ENCODE measurements at places on chromosomes 4 and X.

DNA sequence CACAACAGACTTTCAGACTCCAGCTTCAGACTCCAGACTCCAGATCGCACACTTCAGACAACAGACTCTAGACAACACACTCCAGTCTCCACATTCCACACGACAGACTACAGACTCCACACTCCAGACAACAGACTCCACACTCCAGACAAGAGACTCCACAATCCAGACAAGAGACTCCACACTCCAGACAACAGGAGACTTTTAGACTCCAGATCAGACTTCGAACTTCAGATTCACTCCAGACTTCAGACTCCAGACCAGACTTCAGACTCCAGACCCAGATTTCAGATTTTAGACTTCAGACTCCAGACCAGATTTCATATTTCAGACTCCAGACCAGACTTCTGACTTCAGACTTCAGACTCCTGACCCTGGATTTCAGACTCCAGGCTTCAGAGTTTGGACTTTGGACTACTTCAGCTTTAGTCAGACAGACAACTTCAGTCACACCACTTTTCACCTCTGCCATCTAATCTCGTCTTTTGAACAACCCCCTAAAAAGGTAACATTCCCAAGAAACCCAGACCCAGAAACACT lies 29.0 kb upstream of the TLR2 start:
- no peak for DNase-seq

- no peak for DNase-seq
Measured at GRCh38 chr4:146121757-146122156, 53.8 kb upstream of the LSM6 start.

DNA sequence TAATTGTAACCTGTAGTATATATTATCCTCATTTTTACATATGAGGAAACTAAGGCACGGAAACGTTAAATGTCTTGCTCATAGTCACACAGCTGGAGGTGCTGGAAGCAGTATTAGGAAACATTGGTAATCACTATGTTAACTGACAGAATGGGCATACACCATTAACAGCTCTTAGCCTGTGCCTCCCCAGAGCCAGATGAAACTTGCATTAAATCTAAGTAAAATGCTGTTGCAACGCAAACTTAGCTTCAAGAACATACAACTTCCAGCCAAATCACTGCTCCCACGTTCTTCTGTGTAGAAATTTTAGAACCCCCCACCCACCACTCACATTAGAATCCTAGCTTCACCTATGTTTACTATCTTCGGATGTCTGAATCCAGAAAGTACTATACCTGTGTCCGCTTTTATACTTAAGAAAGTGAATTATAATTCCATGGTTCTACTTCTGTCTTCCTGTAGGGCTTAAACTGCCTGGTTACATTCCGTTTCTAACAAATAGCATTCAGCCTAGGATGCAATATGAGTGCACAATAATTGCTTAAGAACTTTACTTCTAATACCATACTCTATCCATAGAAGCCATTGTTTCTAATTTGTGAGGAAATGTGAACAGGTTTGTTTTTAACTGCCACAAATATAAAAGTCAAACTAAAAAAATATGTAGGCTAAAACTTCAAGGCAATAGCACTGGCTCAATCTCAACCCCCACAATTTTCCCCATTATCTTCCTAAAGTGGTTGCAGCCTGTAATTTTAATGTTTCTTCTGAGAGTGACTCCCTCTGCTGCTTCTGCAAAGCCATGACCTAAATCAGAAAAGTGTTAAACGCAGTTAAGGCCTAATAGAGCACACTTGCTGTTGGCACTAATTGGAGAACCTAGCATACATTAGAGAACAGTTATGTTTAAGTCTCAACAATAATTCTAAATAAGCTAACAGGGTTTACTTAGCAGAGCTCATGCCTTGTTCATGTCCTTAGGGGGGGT lies 4.4 kb downstream of the UNC5C start:
- DNase-seq: no peak

GRCh38 chrX:136684120-136684519 lies 36.2 kb downstream of the CD40LG start:
- no peak for DNase-seq

DNA sequence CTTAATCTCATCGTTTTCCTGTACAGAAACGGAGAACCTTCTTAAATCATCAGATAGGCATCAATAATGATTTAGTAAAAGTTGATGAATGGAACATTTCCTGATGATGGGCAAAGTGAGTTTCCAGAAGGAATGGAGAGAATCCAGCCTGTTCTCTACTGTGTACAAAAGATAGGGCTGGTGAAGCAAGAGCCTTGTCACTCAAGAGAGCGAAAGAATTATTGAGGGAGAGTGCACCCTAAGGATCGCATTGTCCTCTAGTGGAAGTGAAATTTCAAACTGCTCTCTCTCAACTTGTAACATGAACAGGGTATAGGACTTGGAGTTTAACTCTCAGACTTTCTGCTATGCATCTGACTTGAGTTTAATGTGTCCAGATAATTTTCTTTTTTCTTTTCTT lies 69.6 kb downstream of the CDS1 start:
- no peak for DNase-seq

GRCh38 chrX:109624641-109625616 lies at the start of gene KCNE5:
KCNE5 (minus strand) TSS chrX:109625172; CDS start chrX:109625020, 152 bp downstream.
- no peak for DNase-seq

GRCh38 chr4:151488968-151489367 lies 80.0 kb downstream of the FHIP1A start:
- DNase-seq: no peak

DNA sequence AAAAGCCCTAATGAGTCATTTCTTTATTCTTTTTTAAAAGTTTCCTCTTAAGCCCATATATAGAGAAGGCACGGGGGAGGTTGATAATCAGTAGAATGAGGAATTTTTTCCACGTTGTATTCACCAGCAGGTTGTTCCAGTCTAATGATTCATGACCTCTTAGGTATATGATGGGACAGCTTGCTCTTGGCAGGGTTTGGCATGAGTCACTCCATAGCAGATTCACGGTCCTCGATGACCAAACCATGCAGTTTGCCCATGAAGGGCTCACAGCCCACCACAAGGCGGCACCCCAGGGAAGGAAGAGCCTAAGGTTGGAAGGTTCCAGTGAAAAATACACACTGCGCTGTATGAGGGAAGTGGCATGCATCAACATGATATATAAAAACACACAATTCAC lies 623.8 kb upstream of the DIPK2B start:
- DNase-seq: peak; percentile 93

GRCh38 chr4:68337004-68337403 lies 12.9 kb downstream of the YTHDC1 start:
- DNase-seq: no peak

DNA sequence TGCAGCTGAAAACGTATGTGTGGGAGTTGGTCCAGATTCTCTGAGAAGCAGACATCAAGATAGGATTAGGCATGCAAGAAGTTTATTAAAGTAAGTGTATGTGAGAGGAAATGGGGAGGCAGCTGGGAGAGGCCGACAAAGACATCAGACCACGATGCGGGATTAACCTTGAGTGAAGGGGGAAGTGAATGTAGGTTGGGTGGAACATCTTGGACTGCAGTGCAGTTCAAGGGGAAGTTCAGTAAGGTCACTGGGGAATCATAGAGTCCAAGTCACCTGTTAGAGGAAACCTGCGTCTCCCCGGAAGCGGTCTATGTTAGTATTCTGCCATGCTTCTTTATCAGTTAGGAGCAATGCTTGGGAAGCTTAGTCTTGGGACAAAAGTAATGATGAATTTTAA lies 22.0 kb downstream of the CXCL8 start:
- no peak for DNase-seq

DNA sequence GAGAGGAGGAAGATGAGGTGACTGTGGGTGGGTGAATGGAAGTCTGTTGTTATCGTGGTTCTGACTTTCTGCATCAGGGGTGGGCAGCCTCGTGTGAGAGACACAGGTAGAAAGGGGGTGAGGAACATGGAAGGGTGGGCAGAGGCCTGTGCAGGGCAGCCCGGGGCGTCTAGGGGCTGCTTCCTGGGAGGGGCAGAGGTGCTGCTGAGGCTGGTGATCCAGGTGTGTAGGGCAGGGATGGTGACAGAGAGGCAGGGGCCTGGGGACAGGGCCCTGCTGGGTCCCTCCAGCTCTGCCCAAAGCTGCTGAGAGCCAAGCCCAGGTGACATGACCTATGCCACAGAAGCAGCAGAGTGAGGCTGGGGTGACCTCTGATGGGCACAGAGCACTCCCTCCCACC lies 89.7 kb upstream of the C4orf50 start:
- no peak for DNase-seq

DNA sequence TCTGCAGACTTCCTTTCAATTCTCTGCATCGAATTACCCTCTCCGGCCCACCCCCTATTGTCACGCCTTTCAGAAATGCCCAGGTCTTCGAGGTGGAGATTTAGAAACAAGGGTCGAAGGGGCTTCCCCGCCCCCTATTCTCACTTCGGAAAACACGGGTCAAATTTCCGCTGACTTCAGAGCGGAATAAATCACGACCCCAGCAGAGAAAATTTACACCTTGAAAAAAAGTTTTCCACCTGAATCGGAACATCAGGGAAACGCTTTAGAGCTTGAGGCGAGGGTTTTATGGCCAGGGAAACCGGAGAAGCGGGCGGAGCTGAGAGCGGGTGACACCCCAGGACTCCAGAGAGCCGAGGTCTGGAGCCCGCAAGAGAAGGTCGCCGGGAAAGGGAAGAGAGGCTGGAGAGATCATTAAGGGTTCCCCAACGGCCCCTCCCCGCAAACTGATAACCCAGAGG lies 1.6 kb downstream of the SHISA3 start:
- DNase-seq: no peak

DNA sequence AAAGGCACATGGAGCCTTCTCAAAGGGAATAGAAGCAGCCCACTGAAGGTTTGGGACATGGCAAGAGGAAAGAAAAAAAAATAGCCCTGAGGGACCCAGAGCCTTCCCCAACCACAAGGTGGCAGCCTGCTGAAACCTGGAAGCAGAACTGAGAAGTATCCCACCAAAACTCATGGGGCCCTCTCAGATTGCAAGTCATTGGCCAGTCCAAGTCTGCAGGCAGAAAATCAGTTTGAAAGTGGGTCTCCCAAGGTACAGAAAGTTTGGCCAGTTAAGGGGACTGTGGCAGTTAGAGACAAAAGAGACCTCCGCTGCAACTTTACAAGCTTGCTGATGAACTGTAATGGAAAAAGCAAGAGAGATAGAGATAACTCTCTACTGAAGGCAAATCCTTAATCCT lies 155.8 kb downstream of the ANTXR2 start:
- peak; percentile 28 for DNase-seq

- no peak for DNase-seq
Measured at GRCh38 chr4:41067369-41067768, 147.0 kb downstream of the APBB2 start.

DNA sequence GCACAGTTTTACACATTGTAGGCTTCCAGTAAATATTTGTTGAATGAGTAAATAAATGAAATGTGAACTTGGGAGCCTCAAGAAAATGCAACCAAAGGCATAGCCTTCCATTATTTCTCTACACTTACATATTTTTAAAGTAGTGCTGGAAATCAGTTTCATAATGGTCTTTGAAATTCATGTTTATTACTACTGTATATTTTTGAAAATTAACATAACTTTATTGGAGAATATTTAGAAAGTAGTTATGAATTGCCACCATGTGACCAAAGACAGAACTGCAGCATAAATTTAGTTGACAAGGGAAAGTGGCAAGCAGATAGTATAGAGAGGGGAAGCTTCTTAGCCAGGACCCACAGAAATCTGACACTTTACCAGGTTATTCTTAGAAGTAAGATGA lies 6.4 kb downstream of the TCEAL8 start:
- DNase-seq: peak; percentile 3

GRCh38 chr4:91373546-91373945 lies 930.2 kb upstream of the GRID2 start:
- DNase-seq: no peak

DNA sequence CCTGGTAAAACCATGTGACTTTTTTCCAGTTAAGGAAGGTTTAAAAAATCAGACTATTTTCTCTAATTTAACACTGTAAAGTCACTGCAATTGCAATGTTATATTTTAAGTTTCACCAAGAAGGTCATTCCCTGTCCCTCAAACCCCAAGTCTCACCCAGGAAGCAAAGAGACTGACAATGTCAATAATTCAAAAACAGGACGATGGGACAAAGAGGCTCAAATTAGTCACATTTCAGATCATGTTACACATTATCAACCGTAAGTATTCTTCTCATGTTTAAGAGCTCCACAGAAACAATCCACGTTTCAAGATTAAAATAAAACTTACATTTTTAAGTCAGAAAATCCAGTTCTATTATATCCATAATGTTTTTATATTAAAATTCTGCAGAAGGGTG lies 13.2 kb downstream of the SHISA3 start:
- no peak for DNase-seq

- DNase-seq: no peak
Measured at GRCh38 chr4:15390494-15390893, 37.3 kb upstream of the C1QTNF7 start.

GRCh38 chr4:153916273-153916755 lies 127.4 kb upstream of the SFRP2 start:
- DNase-seq: no peak

DNA sequence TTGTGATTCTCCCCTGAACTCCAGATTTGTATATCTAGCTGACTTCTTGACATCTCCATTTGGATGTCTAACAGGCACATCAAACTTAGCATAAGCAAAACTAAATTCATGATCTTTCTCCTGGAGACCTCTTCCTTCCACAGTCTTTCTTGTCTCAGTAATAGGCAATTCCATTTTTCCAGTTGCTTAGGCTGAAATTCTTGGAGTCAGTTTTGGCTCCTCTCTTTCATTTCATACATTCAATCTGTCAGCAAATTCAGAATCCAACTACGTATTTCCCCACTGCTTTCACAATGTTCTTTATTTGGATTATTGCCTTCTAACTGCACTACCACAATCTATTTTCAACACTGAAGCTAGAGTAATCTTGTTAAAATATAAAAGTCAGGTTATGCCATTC lies 219.9 kb upstream of the GLRA2 start:
- DNase-seq: no peak

DNA sequence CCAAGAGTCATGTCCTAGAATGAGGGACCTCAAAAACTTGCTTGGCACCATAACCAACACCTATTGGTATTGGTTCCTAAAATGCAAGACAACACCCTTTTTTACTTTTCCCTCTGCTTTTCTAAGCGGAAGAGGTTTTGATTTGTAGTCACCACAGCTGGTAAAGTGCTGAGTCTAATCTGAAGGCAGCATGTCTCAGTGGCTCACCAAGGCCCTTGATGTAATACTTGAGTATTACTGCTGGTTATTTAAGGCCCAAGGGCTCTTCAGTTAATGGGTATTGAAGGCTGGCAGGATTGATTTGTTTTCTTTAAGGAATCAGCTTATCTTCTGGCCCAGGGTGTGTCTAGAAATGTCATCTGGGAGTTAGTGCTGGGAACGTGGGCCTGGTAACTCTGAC lies 735.1 kb downstream of the GLUD2 start:
- DNase-seq: no peak

GRCh38 chr4:3502941-3503936 lies 29.0 kb downstream of the LRPAP1 start:
- DNase-seq: no peak

GRCh38 chrX:101682723-101683122 lies 23.1 kb upstream of the ARMCX2 start:
- DNase-seq: no peak

DNA sequence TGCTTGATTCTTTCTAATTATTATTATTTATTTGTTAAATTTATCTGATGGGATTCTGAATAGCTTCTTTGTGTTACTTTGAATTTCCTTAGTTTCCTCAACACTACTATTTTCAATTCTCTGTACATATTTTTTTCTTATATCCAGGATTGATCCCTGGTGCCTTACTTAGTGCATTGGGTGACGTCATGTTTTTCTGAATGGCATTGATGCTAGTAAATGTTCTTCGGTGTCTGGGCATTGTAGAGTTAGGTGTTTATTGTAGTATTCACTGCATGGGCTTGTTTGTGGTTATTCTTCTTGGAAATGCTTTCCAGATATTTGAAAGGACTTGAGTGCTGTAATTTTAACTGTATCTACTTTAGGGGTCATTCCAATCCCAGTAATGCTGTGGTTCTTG lies 938.1 kb downstream of the FAM133A start:
- no peak for DNase-seq
